DND-41 (cell line): ENCODE measurements at places on chromosomes 7 and 10.

DNA sequence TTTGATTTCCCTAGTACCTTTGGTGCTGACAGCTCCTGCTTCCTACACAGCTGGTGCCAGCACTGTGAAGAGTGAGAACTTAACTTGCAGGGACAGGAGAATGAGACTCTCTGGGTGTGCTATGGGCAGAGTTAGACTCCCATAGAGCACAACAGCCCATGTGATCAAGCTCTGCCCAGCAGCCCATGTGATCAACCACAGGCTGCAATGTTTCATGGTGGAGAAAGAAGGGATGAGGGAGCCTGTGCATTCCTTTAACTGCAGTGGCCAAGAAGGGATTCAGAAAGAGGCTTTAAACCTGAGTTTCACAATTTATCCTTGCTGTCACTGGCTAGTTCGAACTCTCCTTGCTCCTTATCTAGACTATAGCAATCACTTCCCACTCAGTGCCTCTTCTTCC is 10.0 kb upstream of the MEST start:
- no peaks in the 10 kb centered on the region for H3K27me3 ChIP-seq
- H3K4me3 ChIP-seq: no peak overlapping the region
- H3K4me1 ChIP-seq: no peaks in the 10 kb centered on the region
- H3K27ac ChIP-seq: no peak overlapping the region
- no peak for DNase-seq

- H3K36me3 ChIP-seq: peaks cover 26% of the 10 kb centered on the region
- no peak overlapping the region for H3K4me3 ChIP-seq
- no peaks in the 10 kb centered on the region for H3K27me3 ChIP-seq
- H3K4me1 ChIP-seq: no peaks in the 10 kb centered on the region
Observed at GRCh38 chr10:28623483-28623882, 53.8 kb upstream of the BAMBI start.

- no peak overlapping the region for H3K4me3 ChIP-seq
- H3K27ac ChIP-seq: no peak overlapping the region
- H3K27me3 ChIP-seq: no peaks in the 10 kb centered on the region
Observed at GRCh38 chr7:111129435-111129834, 38.5 kb downstream of the LRRN3 start.

- DNase-seq: no peak
- H3K27ac ChIP-seq: no peak overlapping the region
- no peak overlapping the region for H3K4me3 ChIP-seq
- H3K36me3 ChIP-seq: peaks cover 96% of the 10 kb centered on the region
- H3K4me1 ChIP-seq: no peaks in the 10 kb centered on the region
Observed at GRCh38 chr10:5744849-5745248, 60.2 kb downstream of the TASOR2 start.

GRCh38 chr10:16952080-16952479 is 134.9 kb upstream of the RSU1 start:
- no peak overlapping the region for H3K27ac ChIP-seq
- DNase-seq: no peak
- H3K4me1 ChIP-seq: no peaks in the 10 kb centered on the region
- H3K27me3 ChIP-seq: no peaks in the 10 kb centered on the region
- no peak overlapping the region for H3K4me3 ChIP-seq

- H3K36me3 ChIP-seq: no peaks in the 10 kb centered on the region
- H3K4me1 ChIP-seq: no peaks in the 10 kb centered on the region
- H3K27ac ChIP-seq: no peak overlapping the region
- no peaks in the 10 kb centered on the region for H3K27me3 ChIP-seq
- no peak overlapping the region for H3K4me3 ChIP-seq
Observed at GRCh38 chr7:83821866-83822265, 172.9 kb upstream of the SEMA3E start.

DNA sequence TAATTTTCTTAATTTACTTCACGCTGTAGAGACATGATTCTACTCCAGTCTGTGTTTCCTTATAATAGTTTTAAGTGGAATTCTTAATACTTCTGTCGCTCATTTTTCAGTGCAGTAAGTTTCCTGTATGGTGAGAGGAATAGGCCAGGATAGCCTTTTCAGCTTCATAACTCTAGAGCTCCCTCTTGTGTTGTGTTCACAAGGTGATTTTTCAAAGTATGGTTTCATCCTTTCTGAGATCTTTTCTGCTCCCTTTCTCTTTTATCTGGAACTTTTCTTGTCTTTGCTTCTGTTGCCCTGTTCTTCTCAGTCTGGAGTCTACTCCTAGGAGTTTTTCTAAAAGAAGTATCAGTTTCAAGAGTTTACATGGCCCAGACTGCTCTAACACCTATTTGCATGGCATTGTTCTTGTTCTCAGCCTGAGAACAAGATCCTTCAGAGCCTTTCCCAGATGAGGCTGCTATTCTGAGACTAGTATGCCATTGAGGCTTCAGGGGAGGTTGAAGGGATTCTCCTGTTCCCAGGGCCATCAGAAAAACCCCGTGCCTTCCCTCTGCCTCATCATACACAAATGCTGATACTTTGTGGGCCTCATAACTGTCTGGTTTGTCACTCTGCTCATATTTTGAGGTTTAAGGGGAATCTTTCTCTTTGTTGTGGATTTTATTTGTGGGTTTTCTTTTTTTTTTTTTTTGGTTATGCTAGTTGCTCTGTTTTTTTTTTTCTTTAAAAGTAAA is 21.8 kb downstream of the NET1 start:
- H3K4me1 ChIP-seq: peaks cover 4% of the 10 kb centered on the region; the same call in 1 of the 2 replicates
- no peak overlapping the region for H3K27ac ChIP-seq
- no peaks in the 10 kb centered on the region for H3K27me3 ChIP-seq
